Ascending aorta (tissue), 2 donors: ENCODE measurements at places on chromosomes 3 and 15. TPM values are rescaled to one million over a fixed set of nuclear protein-coding genes. Genes with fewer than 3 reads are reported as not detected.

GRCh38 chr15:80152896-80153876, at the start of gene FAH:
Gene FAH (plus strand): TSS chr15:80152999. CDS start chr15:80153055, 56 bp downstream.
- peaks cover 4% of the 10 kb centered on the region for H3K4me1 ChIP-seq
- H3K4me3 ChIP-seq: peak within 1 kb of the TSS; percentile 84
- no peak for DNase-seq
- peaks cover 2% of the 10 kb centered on the region for H3K36me3 ChIP-seq
- H3K27me3 ChIP-seq: no peaks in the 10 kb centered on the region

DNA sequence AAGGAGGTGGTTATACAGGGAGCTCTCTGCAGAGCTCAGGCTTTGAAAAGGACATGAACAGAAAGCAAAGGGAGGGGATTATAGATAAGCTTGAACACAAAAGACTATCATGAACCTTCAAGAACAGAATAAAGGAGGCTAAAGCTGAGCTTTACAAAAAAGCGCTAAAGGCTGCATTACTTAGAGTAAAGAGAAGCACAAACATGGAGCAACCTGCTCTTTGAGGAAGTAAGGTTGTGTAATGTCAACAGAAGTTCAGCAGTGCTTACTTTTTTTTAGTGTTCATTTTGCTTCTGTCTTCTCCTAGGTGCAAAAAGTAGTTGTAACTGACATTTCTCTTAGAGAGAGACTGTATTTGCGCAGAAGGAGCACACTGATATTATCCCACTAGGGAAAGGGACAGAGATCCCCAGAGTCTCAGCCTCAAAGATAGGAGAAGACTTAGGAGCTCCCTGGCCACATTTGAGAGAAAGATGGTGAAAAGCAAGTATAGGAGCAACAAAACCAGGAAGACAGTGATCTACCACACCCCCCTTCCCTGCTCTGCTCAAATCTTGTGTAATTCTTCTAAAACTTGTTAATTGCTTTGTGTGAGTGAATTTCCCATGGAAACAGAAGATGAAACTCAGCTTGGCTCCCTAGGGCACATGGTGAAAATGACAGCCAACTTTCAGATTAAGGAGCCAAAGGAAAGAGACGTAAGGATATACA, 54.7 kb downstream of the QTRT2 start:
- no peak for DNase-seq
- H3K4me3 ChIP-seq: no peak overlapping the region
- H3K27me3 ChIP-seq: no peaks in the 10 kb centered on the region
- H3K4me1 ChIP-seq: no peaks in the 10 kb centered on the region
- H3K27ac ChIP-seq: no peak overlapping the region
- no peaks in the 10 kb centered on the region for H3K36me3 ChIP-seq

The KBTBD12 gene
- 3.5 TPM for total RNA-seq

The DNAH12 gene
- total RNA-seq: not detected
